ENCODE measurements at places on chromosomes 12 and 14. TPM values are rescaled to one million over a fixed set of nuclear protein-coding genes. Genes with fewer than 3 reads are reported as not detected.

NEK9 gene
- 19.0 TPM for polyA plus RNA-seq

TNFAIP2 gene
- not detected for polyA plus RNA-seq

GARIN6 gene
- not detected for polyA plus RNA-seq

SLC7A8 gene
- 10.9 TPM for polyA plus RNA-seq

WNT5B gene
- not detected for polyA plus RNA-seq

SIX4 gene
- polyA plus RNA-seq = not detected

LRFN5 gene
- polyA plus RNA-seq = not detected

C12orf50 gene
- not detected for polyA plus RNA-seq

CLEC2A gene
- polyA plus RNA-seq = not detected

RPGRIP1 gene
- polyA plus RNA-seq = not detected

SERPINA5 gene
- not detected for polyA plus RNA-seq

IFI27 gene
- not detected for polyA plus RNA-seq

HRK gene
- polyA plus RNA-seq = not detected

MAP3K12 gene
- polyA plus RNA-seq = 3.9 TPM
